Gastroesophageal sphincter (tissue), 4 donors: ENCODE measurements at places on chromosomes 5 and 9. TPM values are rescaled to one million over a fixed set of nuclear protein-coding genes. Genes with fewer than 3 reads are reported as not detected.

The BRINP1 gene
- total RNA-seq = 0.27 TPM

- ATAC-seq = peak; percentile 44
These were observed 569 bp downstream of the CAMK4 start for GRCh38 chr5:111224561-111225345.

The STK32A gene
- 0.77 TPM for total RNA-seq

GRCh38 chr9:23769307-23769935, 56.6 kb downstream of the ELAVL2 start:
- ATAC-seq = no peak

- no peak for ATAC-seq
These were observed 91.1 kb downstream of the NRG2 start for GRCh38 chr5:139951983-139952382.

DNA sequence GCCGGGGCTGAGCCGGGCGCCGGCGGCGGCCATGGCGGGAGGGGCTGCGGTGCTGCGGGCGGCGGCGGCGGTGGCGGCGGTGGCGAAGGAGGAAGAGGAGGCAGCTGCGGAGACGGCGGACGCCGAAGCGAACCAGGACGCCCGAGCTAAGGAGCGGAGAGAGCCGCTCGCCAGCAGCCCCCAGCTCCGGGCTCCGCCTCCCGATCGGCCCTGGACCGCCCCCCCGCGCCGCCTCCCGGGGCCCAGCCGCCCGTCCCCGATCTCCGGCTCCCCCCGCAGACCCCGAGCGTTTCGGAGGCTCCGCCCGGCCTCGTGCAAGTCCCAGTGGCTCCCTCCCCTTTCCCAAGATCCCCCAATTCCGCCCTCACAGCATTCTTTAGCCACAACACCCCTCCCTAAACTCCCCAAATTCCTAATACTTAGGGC, at the start of gene ASTN2:
TSS of gene ASTN2 (minus strand) at position 152 of the 426 bp plus-strand sequence. CDS start at position 33, 119 bp downstream.
- ATAC-seq = no peak

DNA sequence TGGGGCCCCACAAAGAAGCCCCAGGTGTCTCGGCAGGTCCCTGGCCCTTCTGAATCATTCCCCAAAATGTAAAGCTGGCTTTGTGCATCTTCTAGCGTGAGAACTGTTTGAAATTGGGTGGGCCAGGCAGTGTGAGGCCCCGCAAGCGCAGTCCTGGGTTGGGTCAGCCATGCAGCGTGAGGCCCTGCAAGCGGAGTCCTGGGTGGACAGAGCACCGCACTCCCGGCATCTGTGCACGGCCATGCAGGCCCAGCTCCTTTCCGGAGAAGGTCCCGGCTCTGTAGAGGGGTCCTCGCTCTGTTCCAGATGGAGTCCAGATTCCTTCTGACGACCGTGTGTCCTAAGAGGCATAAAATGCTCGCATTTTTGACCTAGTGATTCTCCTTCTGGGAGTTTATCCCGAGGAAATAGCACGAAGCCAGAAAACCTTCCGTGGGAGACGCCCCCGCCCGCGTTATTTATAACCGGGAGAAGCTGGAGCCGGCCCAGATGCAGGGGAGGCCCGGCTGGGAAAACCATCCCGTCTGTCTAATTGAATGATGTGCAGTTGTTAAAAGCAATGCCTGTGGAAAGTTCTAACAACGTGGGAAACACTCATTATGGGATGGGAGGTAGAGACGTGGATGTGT, 19.4 kb upstream of the NOTCH1 start:
- no peak for ATAC-seq

GRCh38 chr9:110444911-110445310, 107.2 kb upstream of the TXNDC8 start:
- ATAC-seq = no peak

The DMGDH gene
- total RNA-seq = 7.2 TPM

- no peak for ATAC-seq
These were observed 9.1 kb upstream of the DPM2 start for GRCh38 chr9:127946728-127947127.

GRCh38 chr5:51225789-51226742, 157.2 kb upstream of the ISL1 start:
- no peak for ATAC-seq

The SH3GL2 gene
- total RNA-seq = 6.8 TPM

The INSL4 gene
- total RNA-seq = not detected

DNA sequence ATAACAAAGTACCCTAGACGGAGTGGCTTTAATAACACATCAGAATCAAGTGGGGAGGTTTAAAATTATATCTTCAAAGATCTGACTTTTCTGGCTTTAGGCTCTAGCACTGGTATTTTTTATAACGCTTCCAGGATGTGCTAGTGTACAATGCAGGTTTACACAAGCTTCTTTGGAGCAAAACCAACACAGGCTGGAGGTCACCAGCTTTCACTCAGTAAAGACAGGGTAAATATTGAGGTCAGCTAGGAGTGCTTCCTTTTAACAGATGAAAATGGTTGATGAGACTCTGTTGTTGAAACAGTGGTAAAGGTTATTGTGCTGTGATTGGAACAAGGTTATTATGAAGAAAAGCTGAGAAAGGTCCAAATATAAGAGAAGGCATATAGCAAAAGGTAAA, 414.2 kb downstream of the TAF11L14 start:
- ATAC-seq = no peak

DNA sequence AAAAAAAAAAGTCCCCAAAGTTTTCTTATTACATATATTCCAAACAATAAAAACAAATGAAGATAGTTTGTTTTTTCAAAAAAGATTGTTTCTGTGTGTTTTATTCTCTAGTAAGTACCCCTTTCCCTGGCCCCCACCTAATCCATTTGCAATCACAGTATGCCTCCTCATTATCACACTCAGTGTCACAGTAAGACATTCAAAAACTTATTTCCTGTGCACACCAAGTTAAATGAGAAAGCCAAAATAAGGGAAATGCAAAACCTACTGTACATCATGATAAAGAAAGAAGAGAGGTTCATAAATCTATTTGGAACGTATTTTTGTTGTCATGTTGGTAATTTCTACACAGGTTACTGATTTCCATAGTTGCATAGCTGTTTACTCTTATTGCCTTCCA, 62.3 kb downstream of the ST8SIA4 start:
- no peak for ATAC-seq

- ATAC-seq = no peak
These were observed 18.8 kb downstream of the NR2F1 start for GRCh38 chr5:93601802-93602155.

- ATAC-seq = no peak
These were observed 45.8 kb upstream of the IFNK start for GRCh38 chr9:27478322-27478721.

DNA sequence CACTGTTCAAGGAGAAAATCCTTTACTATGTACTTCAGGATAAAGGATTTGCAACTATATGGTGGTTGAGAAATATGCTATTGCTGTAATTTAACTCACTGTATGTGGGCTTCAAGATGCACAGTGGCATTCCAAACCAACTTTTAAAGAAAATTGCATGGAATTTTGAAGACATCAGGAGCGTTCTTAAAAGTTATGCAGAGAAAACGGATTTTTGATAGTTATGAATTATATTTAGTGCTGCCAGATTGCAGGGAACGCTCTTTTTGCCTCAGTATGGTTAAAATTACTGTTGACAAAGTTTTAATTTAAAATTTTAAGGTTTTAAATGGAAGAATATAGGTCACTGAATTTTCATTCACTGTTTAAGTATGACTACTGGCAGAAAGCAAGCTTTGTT, 336.1 kb upstream of the EFNA5 start:
- ATAC-seq = no peak

GRCh38 chr5:160084144-160084543, 35.1 kb downstream of the PWWP2A start:
- no peak for ATAC-seq

The SLC34A3 gene
- not detected for total RNA-seq
